Stimulated activated CD4-positive, alpha-beta T cell treated with anti-CD3 and anti-CD28 coated beads, Interleukin-2, amount 100 ng/mL, for 24 hours (primary cell): ENCODE measurements at places on chromosomes 1 and 21.

- no peak for DNase-seq
Observed at GRCh38 chr1:241217516-241217915, 139.5 kb downstream of the RGS7 start.

- DNase-seq, result no peak
Observed at GRCh38 chr1:182768963-182769362, 20.6 kb upstream of the NPL start.

- DNase-seq, result no peak
Observed at GRCh38 chr1:62901650-62902049, 117.7 kb downstream of the ATG4C start.

DNA sequence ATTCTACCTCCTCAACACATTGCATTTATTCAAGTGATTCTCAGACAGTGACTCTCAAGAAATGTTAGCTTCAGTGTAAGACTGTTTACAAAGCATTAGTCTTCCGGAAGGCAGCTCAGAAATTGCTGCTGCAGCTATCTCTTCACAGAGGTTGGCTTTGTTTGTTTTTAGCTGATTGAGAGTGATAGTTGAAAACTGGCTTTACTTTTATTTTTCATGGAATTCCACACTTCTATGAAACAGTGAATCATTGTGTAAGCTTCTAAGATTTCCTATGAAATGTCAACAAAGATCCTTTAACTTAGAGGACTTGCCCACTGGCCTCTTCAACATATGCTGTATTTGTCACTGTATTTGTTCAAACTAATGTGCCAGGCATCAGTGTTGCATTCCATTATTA lies 121.3 kb downstream of the TNNI3K start:
- no peak for DNase-seq
